Activated gamma-delta T cell treated with anti-CD3 and anti-CD28 coated beads, Interleukin-2, amount 50 U/mL, for 16 hours (primary cell): ENCODE measurements at places on chromosomes 1 and 21.

- DNase-seq: no peak
Observed at GRCh38 chr1:187384504-187384903, 555.8 kb downstream of the PLA2G4A start.

- no peak for DNase-seq
Observed at GRCh38 chr1:236395947-236396664, 2.0 kb downstream of the EDARADD start.

- no peak for DNase-seq
Observed at GRCh38 chr1:16218014-16218673, 5.7 kb upstream of the ARHGEF19 start.

- no peak for DNase-seq
Observed at GRCh38 chr1:90730243-90731022, 13.3 kb upstream of the BARHL2 start.

GRCh38 chr1:62263006-62263813 is 56.0 kb downstream of the KANK4 start:
- no peak for DNase-seq

DNA sequence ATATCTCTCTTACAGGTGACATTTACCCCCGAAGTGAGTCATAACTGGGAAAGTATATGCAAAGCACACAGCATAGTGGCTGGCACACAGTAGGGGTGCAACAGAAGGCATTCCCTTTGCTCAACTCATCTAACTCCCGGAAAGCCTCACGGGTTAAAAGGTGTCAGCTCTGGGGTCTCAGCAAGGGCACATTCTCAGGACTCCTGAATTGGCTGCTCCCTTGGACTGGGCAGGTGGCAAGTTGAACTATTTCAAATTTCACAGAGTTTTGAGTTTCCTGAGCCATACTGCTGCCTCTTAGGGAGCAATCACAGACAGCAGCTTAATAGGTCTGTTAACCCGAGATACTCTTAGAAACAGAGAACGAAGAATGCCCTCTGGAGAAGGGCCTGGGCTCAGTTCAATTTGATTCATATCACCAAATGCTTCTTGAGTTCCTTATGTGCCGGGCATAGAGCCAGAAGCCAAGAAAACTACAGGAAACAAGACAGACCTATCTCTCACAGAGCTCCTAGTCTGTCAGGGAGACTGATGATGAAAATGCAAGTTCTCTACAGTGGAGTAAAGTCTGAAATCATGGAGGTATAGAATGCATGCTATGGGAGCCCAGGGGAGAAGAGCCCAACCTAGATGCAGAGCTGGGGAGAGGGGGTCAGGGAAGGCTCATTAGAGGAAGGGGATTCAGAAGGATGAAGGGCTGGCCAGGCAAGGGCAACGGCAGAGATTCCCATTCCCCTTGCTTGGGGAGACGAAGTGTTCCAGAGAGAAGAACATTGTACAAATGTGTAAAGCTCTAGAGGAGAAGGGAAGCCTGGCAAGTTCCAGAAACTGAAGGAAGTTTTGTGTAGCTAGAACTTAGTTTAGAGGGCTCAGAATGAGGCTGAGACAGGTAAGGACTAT is 143.9 kb upstream of the HMGB4 start:
- DNase-seq: no peak

DNA sequence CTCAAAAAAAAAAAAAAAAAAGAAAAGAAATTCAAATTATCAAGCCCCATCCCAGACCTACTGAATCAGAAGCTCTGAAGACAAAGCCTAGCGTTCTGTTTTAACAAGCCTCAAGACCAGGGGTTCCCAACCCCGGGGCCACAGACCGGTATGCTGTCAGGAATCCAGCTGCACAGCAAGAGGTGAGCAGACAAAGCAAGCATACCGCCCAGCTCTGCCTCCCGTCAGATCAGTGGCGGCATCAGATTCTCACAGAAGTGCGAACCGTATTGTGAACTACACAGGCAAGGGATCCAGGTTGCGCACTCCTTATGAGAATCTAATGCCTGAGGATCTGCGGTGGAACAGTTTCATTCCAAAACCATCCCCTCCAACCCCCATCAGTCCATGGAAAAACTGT is 57.8 kb upstream of the RASAL2 start:
- DNase-seq: no peak

- no peak for DNase-seq
Observed at GRCh38 chr1:203114202-203114601, 13.3 kb upstream of the ADORA1 start.

DNA sequence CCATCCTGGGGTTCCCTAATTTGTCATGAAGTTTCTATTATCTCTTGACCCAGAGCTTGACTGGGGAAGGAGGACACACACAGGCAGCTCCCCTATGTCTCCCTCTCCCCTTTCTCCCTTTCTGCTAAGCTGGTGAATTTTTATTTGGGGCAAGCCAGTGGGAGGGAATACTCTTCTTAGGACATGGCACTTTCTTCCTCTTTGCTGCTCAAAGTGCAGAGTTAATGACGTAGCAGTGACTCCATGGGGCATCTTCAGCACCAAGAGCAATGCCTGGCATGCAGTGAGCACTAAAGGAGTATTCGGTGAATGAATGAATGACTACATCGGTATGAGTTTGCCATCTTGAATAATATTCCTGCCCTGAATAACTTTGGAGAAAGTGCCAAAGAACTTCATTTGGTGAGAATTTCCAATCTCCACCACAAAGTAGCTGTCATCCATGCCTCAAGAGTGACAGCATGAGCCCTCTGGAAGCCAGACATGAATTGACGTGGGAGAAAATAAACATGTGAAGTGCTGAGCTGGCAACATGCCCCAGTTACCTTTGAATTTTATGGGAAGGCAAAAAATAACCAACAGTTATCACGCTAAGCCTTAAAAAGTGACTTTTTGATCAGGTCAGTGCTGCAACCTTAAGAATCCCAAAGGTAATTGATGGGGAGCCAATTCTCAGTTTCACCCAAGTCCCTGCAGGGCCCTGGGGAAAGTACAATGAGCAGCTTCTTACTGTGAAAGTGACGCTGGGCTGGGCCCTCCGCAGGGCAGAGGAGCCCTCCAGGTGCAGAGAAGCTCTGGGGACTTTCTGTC is 22.1 kb upstream of the ATF3 start:
- DNase-seq: no peak

- no peak for DNase-seq
Observed at GRCh38 chr1:223031733-223032601, 111.1 kb downstream of the TLR5 start.

GRCh38 chr21:44886113-44887075 is 12.9 kb upstream of the PTTG1IP start:
- no peak for DNase-seq

GRCh38 chr1:205604059-205604458 is 27.8 kb downstream of the ELK4 start:
- no peak for DNase-seq

DNA sequence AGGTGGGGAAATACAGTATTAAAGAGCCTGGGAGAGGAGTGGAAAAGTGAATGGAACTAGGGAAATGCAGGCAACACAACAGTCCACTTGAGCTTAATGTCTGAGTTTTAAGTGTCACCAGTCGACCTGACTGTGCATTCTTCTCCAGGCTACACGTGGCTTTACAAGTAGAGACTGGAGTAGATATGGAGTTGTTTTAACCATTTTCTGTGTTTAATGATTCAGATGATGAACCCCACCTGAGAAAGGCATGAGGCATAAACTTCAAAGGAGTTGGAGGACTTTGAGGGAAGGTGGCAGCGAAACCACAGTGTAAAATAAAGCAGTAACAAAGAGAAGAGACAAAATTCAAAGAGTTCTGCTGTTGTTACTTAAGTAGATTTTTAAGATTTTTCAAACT is 12.6 kb downstream of the FUBP1 start:
- DNase-seq: no peak

- DNase-seq: no peak
Observed at GRCh38 chr1:16921391-16922185, at the start of gene CROCC. CROCC (plus strand) TSS chr1:16921931; CDS start chr1:16922019, 88 bp downstream.

GRCh38 chr1:54394104-54394503 is 12.1 kb downstream of the SSBP3 start:
- DNase-seq: no peak

- no peak for DNase-seq
Observed at GRCh38 chr1:161374373-161374772, 6.7 kb upstream of the CFAP126 start.

DNA sequence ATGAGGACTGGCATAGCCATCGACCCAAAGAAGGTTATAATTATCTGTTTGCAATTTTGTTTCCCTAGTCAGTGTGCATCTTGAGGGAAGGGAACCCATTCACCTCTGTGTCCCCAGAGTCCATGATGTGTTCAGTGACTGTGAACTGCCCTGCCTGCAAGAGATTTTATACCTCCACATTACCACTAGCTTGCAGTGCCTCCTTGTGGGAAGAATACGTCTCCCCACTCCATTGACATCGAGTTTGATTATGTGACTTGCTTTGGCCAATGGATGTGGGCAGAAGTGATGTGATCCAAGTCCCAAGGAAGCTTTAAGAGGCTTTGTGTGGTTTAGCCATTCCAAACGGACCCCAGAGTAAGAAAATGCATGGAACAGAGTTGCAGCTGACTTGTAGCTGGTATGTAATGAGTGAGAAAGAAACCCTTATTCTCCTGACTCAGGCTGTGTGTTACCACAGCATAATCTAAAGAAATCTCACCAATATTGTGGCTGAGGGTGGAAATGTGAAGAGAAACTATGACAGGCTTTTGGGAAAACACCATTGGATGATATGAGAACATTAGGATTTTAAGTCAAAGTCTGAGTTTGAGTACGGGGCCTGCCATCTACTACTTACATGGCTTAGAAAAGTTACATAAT is 47.8 kb upstream of the NRDC start:
- no peak for DNase-seq

DNA sequence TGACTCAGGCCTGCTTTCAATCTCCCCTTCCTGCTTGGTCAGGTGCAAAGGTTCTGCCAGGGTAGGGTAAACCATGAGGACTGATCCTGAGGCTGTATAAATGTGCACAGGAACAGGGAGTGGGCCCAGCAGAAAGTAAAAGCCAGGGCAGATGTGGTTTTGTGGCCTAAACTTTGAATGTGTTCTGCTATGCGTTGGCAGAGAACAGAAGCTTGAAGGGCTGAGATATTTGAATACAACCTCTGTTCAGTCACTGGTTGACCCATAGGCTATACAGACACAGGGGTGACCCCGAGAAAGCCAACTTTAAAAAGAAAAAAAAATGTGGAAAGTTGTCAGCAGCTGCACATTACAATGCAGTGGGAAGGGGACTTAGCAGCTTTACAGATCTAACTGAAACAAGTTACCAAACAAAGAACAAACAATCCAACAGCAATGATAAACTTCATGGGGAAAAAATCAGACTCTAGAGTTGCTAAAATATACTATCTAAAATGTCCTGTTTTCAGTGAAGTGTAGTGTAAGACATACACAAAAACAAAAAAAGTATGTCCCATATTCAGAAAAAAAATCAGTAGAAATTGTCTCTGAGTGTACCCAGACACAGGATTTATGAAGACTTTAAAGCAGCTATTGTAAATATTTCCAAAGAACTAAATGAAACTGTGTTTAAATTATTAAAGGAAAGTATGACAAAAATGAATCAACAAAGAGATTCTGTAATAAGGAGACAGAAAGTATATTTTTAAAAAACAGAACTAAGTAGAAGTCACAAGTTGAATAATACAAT is 216.1 kb downstream of the RPS6KC1 start:
- DNase-seq: no peak

DNA sequence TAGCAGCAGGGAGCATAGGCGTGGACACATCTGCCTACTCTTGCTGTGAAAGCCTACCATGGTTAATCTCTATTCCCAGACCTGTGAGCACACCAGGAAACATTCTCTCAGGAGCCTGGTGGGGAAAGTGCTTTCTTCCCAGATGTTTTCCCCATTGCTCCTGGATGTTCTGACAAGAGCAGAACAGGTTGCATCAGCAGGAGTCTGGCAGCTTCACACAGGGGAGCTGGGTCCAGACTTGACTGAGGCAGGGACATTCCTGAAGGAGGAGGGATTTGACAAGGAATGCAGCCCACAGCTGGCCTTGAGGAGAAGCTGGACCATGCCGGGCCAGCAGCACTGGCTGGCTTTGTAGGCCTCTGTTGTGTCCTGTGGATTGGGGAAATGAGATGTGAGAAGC is 21.0 kb upstream of the ARTN start:
- no peak for DNase-seq

- DNase-seq: no peak
Observed at GRCh38 chr21:33386222-33386784, 16.9 kb upstream of the IFNGR2 start.

DNA sequence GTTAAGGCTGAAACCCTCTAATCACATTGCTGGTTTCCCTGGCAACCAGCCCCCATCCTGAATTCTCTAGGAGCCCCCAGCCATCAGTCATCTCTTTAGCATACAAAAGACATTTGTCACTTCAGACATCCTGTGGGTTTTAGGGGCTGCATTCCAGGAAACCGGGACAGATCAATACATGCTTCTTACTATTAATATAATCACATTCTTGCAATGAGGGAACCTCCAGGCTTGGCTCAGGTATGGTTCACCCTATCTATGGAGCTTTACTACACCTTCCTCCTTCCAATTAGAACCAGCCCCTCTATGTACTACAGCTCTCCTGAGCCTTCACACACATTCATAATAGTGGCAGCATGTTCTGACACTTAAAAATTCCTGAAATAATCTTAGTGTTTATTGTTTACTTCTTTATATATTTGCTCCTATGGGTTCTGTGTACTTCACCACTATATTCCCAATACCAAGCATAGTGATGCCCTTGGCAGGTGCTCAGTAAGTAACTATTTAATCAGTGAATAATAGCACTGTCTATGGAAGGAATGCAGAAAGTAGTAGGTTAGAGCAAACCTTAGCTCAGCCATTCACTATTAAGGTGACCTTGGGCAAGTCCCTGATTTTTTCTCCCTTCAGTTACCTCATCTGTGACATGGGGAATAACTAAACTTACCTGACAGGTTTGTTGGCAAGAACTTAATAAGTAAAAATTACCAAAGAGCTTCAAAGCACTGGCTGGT is 59.6 kb downstream of the ZNF678 start:
- no peak for DNase-seq

- DNase-seq: no peak
Observed at GRCh38 chr21:17796503-17796902, 22.7 kb downstream of the C21orf91 start.

DNA sequence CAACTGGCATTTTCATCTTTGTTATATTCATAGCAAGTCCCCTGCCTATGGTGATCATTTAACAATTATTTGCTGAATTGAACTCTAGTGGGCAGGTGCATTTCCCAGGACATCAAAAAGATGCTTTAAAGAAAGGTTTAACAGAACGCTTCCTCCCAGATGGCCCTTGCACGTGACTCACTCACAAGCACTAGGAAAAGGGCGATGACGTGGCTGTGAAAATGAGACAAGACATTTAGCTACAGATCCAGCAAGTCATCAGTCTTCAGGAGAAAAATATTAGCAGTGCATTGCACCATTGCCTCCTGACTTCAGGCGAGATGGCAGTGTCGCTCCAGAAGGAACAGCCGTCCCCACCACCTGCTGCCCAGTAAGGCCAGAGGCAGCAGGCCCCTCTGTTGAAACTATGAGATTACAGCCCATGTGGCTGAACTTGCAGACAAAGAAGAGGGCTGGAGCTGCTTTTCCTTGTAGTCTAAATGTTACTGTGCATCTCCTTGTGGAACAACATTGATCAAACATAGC is 37.2 kb downstream of the DSCAM start:
- no peak for DNase-seq
